ENCODE measurements at places on chromosomes 1 and 21.
A peak's percentile ranks its signal among the peaks of the same experiment; 100 is the strongest.

DNA sequence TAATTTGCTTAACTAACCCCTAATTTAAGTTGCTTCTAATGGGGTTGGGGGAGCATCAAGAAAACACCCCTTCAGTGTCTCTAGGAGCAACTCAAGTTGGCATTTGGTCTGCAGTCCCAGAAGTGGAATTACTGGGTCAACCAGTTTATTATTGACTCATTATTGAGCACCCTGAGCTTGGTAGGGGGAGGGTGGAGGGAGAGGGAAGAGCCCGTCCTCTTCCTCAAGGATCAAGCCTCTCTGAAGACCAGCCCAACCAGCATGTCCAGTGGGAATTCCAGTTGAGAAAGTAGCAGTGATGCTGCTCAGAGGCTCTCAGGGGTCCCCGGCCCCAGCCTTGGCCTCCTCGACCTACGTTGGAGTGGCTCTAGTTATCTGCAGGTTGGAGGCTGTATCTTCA, 2.1 kb upstream of the PLA2G2F start:
- no peaks in the 10 kb centered on the region for H3K4me1 ChIP-seq
- H3K36me3 ChIP-seq, result no peaks in the 10 kb centered on the region
- no peak overlapping the region for H3K27ac ChIP-seq
- peak; percentile 33 for DNase-seq

- H3K4me1 ChIP-seq, result no peaks in the 10 kb centered on the region
- no peak overlapping the region for H3K4me3 ChIP-seq
- no peaks in the 10 kb centered on the region for H3K36me3 ChIP-seq
- no peak overlapping the region for H3K27ac ChIP-seq
- no peak for DNase-seq
Measured at GRCh38 chr1:7005762-7006161, 220.5 kb downstream of the CAMTA1 start.

- no peak overlapping the region for H3K27ac ChIP-seq
- no peaks in the 10 kb centered on the region for H3K36me3 ChIP-seq
- H3K4me1 ChIP-seq, result no peaks in the 10 kb centered on the region
- H3K4me3 ChIP-seq, result no peak overlapping the region
- no peak for DNase-seq
Measured at GRCh38 chr1:112172294-112172882, 182.9 kb upstream of the KCND3 start.

DNA sequence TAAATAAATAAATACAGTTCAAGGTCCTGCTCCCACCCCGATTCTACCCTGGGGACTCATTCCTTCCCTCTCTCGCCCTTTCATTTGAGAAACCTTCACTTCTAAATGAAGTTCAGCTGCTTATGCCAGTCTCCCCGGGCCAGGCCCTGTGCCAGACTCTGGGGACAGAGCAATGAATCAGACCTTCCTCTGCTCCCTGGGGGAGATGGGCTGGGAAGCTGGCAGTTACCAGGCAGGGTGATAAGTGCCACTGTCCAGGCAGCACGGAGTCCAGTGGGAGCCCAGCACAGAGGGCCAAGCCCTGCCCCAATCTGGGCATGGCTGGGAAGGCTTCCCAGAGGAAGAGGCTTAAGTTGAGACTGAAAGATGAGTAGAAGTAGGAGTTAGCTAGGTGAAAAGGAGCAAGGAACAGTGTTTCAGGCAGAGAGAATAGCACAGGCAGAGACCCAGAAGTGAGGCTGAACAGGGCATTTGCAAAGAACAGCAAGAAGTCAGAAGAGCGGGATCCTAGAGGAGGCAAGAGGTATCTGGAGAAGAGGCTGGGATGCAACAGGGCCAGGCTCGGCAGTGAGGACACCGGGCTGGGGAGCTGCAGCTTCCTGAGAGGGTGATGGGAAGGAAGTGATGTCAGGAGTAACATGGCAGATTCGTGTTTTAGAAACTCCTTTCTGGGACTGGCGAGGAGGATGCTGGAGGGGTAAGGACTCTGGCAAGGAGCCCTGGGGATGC, 13.5 kb downstream of the KCNQ4 start:
- no peak overlapping the region for H3K4me3 ChIP-seq
- peaks cover 57% of the 10 kb centered on the region for H3K4me1 ChIP-seq
- H3K36me3 ChIP-seq, result peaks cover 2% of the 10 kb centered on the region
- no peak for DNase-seq

DNA sequence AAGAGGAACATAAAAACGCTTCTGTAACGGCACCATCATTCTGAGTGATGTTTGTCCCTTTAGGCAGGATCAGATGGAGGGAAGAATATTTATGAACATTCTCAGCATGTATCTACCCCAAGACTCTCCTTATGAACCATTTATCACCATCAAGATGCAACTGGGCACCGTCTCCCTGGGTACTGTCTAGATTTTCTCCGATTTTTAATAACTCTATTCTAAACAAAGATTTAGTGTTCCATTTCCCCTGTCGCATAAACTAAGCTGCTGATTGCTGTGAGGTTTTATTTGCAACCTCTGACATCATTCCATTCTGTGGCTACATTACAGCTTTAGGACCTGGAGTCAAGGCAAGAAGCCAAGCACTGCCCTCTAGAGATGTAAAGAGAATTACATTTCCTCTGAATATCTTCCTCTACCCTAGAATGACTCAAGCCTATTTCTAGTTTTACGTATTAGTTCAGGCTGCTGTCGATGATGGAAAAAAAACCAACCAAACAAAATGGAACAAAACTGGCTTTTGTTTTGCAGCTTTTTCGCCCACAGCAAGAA, 130.1 kb upstream of the MAP1LC3C start:
- no peaks in the 10 kb centered on the region for H3K36me3 ChIP-seq
- no peak for DNase-seq
- H3K4me1 ChIP-seq, result no peaks in the 10 kb centered on the region
- peaks cover 2% of the 10 kb centered on the region for H3K27me3 ChIP-seq

- no peak overlapping the region for H3K4me3 ChIP-seq
- peaks cover 3% of the 10 kb centered on the region for H3K4me1 ChIP-seq
Measured at GRCh38 chr1:61067446-61068019, 14.8 kb upstream of the NFIA start.

DNA sequence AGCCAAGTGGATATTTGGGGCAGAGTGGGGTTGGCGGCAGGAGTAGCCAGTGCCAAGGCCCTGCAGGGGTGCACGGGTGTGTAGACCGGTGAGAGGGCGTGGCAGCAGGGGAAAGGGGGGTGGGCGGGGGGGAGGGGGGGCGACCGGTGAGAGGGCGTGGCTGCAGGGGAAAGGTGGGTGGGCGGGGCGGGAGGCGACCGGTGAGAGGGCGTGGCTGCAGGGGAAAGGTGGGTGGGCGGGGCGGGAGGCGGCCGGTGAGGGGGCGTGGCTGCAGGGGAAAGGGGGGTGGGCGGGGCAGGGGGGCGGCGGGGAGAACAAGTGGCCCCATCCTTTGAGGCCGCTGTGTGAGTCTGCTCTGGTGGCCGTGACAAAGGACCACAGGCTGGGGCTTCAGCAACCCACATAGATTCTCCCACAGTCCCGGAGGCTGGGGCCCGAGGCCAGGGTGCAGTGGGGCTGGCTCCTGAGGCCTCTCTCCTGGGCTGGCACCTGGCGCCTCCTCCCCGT, 25.8 kb downstream of the RRP1 start:
- H3K4me1 ChIP-seq, result peaks cover 7% of the 10 kb centered on the region
- H3K27ac ChIP-seq, result no peak overlapping the region
- H3K27me3 ChIP-seq, result peaks cover 3% of the 10 kb centered on the region
- peaks cover 5% of the 10 kb centered on the region for H3K36me3 ChIP-seq
- H3K4me3 ChIP-seq, result no peak overlapping the region
